ENCODE measurements at places on chromosomes 12 and 14.

DNA sequence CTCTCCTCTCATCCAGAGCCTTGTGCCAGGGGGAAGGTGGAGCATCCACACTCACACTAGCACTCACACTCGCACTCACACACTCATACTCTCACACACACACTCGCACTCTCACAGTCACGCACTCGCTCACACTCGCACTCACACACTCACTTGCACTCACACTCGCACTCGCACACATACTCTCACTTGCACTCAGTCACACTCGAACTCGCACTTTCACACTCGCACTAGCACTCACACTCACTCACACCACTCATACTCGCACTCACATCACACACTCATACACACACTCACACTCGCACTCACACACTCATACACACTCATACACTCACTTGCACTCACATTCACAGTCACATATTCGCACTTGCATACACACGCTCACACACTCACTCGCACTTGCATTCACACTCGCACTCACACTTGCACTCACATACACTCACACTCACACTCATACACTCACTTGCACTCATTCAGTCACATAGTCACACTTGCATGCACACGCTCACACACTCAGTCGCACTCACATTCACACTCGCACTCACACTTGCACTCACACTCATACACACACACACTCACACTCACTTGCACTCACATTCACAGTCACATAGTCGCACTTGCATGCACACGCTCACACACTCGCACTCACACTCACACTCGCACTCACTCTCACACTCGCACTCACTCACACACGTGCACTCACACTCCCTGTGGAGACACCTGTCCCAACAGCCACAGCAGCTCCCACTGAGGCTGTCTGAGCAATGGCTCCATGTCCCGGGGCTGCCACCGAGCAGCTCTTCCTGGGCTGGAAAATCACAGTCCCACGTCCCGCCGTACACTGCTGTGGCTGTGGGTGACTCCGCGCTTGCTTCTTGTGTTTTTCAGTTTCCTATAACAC lies 12.3 kb upstream of the RIMBP2 start:
- no peak for DNase-seq

DNA sequence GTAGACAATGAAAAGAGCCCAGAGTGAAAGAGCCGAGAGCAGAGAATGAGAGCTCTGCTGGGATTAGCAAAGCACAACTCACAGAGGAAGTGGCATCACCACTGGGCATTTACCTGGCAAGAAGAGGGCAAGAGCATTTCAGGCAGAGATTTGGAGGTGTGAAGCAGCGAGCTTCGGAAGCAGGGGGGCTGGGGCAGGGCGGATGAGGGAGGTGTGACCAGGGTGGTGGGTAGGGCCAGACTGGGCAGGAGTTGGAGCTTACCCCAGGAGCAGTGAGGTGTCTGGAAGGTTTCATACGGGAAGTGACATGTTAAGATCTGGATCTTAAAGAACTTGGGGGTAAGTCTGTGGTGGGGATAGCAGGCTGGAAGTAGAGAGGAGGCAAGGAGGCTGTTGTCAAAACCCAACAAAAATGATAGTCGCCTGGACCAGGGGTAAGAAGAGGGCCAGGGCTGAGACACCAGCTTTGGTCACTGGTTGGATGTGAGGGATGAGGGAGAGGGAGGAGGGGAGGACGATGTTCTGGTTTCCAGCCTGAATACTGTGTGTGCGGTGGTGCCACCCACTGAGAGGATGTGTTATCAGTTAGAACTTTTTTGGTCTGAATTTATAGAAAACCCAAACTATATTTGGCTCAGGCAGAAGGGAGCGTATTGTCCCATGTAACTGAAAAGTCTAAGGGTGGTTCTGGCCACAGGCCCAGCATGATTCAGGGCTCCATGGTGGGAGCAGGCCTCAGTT lies 5.2 kb downstream of the SMIM41 start:
- DNase-seq, result no peak

DNA sequence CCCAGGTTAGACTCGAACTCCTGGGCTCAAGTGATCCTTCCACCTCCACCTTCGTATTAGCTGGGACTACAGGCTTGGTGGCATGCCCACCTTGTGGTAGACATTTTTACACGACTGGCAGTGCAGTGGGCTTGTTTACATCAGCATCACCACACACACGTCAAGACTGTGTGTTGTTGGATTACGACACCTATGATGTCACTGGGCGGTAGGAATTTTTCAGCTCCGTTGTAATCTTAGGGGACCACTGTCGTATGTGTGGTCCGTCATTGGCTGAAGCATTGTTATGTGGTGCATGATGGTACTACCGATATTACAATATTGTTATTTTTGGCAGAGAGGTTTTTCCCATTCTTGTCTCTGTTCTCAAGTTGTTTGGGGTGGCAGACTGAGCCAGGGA lies 50.7 kb downstream of the TSPAN9 start:
- no peak for DNase-seq

- no peak for DNase-seq
Measured at GRCh38 chr12:46237371-46238045, 31.3 kb downstream of the SLC38A1 start.

GRCh38 chr12:130971925-130972585 lies 18.3 kb downstream of the ADGRD1 start:
- DNase-seq, result no peak

DNA sequence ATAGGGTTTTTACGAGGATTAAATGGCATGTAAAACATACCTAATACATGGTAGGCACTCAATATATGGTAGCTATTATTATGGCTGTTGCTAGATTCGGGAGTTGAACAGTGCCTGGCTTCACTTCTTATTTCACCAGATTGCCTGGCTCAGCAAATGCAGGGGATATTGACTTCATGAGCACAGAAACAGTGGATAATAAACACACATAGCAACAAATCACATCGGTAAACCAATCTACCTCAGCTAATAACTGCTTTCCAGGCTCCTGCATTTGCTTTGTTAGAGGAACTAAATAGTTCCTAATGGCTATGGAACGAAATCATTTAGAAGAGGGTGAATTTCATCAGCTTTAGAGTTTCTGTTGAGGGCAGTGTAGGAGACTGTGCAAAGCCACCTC lies 105.2 kb upstream of the TMCC3 start:
- no peak for DNase-seq

- no peak for DNase-seq
Measured at GRCh38 chr12:26666286-26666685, 166.7 kb downstream of the ITPR2 start.

DNA sequence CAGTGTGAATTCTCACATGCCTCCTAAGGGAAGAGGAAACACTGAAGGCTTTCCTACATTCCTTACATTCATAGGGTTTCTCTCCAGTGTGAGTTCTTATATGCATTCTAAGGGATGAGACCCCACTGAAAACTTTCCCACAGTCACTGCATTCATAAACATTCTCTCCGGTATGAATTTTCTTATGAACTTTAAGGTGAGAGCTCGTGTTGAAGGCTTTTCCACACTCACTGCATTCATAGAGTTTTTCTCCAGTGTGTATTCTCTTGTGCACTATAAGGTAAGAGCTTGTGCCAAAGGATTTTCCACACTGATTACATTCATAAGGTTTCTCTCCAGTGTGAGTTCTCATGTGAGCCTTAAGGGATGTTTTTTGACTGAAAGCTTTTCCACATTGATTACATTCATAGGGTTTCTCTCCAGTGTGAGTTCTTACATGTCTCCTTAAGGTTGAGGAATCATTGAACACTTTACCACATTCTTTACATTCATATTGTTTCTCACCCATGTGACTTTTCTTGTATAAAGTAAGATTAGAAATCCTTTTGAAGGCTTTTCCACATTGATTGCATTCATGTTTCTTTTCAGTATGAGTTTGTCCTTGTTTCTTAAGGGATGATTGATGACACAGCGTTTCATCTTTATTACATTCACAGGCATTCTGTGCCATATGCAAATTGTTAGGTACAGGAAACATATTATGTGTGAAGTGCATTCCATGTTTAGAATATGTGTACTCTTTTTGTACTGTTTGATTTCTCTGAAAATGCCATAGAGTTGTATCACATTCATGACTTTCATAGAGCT lies 9.5 kb downstream of the ZNF891 start:
- DNase-seq, result no peak

DNA sequence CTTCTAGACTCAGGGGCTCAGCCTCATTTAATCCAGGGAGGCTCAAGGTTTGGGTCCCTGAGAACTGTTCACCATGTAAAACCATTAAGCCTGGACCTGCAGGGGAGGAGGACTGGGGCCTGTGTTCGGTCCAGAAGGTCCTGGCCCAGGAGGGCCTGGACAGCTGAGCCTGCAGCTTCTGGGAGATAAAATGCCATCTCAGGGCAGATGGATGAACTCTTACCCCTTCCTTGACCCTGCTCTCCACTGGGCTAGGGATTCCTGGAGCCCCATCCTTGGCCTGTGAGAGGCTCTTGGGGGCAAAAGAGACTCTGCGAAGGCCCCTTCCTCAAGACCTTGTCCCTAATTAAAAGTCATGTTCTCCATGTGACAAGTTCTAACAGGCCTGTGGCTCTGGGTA lies 51.2 kb downstream of the PRMT8 start:
- no peak for DNase-seq

DNA sequence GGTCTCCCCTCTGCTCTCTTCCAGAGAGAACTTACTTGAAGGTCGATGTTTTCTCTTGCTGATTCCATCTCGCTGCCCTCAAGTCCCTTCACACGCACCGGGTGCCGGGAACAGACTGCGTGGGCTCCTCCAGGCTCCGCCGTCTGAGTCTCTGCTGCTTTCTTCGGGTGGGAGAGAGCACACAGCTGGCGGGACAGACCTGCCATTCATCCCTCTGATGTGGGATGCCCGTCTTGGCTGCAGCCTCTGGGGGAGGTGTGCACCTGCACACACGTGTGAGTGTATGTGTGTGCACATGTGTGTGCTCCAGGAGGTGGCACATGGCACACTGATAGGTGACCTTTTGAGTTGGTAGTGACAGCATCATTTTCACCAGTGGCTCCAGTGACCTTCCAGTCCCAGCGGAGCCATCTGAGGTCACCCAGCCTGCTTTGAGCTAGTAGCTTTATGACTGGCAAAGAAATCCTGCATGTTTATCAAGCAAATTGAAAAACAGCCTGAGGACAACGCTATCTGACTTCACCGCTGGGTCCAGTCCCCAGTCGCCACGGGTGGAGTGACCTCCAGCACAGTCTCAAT lies at the start of gene NINJ2:
TSS of gene NINJ2 (minus strand) at position 153 of the 579 bp plus-strand sequence. CDS start at position 68, 85 bp downstream.
- no peak for DNase-seq

GRCh38 chr12:97753332-97753731 lies 290.7 kb downstream of the RMST start:
- DNase-seq, result no peak

DNA sequence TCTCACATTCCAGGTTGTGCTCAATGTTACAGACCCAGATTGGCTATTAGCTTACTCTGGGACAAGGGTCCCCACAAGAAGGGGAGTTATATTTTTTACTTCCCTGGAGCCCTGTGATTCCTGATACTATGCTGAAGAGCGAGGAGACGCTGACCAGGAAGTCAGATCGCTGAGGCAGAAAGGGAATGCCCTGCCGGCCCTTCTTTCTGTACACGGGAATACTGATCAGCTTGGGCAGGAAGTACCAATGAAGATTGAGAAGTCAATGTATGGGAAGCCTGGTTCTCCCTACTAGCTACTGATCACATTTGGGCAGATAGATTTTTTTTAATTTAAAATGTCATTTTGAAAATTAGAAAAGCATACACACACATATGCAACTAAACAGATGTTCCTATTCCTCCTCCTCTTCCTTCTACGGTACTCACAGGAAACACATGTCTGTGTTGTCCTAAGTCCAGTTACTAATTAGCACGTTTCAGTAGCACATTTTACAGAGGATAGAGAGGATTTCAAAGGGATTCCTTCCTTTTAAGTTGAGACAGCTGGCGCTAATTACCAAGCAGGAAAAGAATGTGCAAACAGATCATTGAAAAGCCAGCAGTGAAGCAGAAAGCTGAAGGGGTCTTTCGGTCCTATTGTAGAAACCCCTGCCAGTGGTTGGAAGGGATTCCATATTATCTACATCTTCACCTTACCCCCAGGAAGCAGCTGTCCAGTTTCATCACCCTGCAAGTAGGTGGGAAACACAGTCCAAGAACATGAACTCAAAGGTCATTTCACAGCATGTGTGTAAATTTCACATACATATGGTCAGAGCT lies 292.4 kb downstream of the DUSP6 start:
- DNase-seq, result no peak

DNA sequence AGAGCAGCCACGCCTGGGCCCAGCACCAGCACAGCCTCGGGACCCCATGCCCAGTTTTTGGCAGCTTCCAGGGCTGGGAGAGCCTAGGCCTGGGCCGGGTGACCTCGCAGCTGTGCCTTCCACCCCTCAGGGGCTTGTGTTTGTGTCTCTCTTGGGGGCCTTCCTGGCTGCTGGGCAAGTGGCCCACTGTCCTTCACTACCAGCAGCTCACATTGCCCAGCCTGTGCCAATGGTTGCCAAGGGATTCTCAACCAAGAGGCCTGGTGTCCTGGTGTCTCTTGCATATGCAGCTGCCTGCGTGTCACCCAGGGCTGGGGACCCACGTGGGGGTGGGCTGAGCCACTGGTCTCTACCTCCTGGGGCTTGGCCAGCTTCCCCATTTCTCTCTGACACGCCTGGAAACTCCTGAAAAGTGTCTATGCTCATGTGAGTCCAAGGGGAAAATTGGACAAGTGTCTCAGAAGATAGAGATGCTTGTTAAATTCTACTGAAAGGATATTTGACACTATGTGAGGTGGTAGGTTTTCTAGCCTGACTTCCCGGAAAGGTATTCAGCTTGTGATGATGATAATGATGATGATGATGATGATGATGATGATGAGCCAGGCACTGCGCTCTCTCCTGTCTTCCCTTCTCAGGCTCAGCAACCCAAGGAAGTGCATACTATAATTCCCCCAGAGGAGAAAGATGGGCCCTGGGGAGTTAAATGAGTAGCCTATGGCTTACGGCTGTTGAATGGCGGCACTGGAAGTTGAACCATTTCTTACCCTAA lies 48.8 kb upstream of the ESRRB start:
- DNase-seq, result no peak

DNA sequence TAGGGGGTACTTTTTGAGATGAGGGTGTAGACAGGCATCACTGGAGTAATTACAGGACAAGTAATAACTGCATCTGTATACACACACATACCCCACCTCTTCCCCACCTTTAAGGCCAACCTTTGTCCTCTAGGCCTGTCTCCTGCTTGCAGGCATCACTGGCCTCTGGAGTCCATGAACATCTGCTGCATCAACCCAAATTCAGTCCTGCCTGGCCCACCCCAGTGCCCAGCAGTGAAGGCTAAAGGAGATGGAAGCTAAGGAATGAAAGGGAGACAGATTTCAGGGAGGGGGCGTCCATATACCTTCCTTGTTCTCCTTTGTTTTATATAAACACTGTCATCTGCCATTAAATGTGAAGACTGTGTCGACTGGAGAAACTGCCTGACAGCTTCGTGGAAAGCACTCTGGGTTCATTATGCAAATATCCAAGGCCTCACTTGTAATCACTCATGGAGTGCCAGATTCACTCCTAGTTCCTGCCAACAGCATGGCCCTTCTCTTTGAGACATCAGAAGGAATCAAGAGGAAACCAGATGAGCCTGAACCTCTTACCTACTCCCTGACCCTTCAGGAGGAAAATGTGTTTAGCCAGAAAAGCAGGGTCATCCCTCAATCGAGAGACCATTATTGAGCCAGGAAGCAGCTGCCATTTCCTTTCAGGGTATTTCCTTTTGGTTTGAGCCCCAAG lies 64.4 kb downstream of the SERPINA3 start:
- no peak for DNase-seq

GRCh38 chr14:51424041-51424440 lies 184.0 kb downstream of the TMX1 start:
- no peak for DNase-seq

GRCh38 chr14:34678735-34679134 lies 35.7 kb downstream of the CFL2 start:
- DNase-seq, result no peak
